ENCODE measurements at places on chromosomes 6 and 20.

- DNase-seq = no peak
These were observed 6.9 kb upstream of the SAMD3 start for GRCh38 chr6:130229645-130230044.

GRCh38 chr6:1415416-1416063 is 26.2 kb downstream of the FOXF2 start:
- DNase-seq = no peak

DNA sequence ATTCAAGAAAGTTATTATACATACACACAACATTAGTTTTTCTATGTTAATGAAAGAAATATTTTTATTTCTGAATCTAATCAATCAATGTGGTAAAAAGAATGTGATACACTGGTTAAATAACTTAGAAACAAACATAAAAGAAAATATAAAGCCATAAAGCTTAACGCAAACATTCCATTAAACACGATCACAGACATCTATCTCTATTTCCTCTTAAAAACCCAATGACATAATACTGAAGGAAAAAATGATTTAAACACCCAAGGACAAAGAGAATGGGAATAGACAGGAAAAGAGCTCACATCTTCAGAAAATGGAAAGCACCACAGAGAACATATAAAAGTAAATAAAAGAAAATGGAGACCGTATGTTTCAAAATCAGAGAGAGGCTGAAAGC is 19.4 kb downstream of the ZUP1 start:
- DNase-seq = no peak

DNA sequence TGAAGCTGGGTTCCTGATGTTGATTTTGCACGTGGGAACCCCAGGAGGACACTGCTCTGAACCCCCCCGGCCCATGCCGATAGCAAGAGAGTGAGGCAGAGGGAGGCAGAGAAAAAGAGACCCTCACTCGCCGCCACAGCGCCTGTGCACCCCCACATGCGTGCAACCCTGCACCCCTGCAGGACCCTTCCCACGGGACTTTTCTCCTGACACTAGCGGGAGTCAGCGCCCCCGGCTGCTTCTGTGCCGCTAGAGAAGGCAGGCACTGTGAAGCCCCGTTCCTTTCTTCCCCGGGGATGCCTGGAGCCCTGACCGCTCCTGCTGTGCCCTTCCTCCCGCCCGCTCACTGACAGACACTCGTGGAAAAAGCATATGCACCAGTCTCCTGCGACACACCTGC is 67.4 kb downstream of the GMPR start:
- DNase-seq = no peak

- no peak for DNase-seq
These were observed 150.8 kb downstream of the CDC5L start for GRCh38 chr6:44538131-44538806.

DNA sequence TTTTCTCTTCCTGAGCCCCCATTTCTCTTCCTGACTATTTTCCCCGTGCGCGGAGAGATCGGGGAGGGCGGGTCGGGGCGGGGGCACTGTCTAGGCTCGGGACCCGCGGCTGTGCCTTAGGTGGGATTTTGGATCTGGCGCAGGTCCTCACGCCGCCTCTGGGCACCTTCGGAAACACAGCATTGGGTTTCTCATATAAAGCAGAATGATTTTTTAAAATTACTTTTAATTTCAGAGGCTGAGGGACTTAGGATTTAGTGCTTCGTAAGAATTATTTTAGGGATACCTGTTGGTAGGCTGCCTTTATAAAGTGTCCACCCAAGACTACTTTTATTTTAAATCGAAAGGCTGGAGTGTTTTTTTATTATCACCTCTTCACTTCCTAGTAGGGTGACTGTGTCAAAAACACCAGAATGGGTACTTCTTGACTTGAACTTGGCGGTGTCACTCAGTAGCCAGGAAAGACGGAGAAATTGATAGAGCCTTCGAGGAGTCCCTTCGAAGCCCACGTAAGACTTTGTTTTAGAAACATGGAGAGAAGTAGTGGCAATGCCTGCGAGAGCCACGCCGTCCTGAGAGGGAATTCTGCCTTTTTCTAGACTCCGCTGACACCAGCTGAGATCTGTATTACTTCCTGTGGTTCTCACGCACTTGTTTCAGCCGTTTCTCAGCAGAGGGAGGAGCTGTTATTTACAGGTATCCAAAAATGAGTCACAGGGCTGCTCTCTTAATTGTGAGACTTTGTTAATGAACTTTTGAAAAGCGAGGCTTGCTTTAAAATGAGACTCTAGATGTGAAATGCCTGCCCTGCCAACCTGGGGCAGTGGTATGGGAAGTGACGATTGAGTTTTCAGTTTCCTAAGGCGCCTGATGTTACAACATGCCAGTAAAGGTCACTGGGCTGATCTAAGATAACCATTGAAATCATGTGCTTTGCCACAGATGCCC is 667 bp downstream of the STX11 start:
- peak; percentile 63 for DNase-seq

GRCh38 chr6:53634184-53634631 is 31.3 kb downstream of the KLHL31 start:
- DNase-seq = no peak
